ENCODE measurements at places on chromosomes 3 and 15. TPM values are rescaled to one million over a fixed set of nuclear protein-coding genes. Genes with fewer than 3 reads are reported as not detected.

Gene GOLGA8N
- total RNA-seq: 0.16 TPM

Gene WNT7A
- total RNA-seq: 0.16 TPM

Gene GASK1A
- not detected for total RNA-seq

Gene DLL4
- total RNA-seq: 0.21 TPM

Gene EIF1B
- 15.2 TPM for total RNA-seq

Gene CHRM5
- not detected for total RNA-seq

Gene SI
- not detected for total RNA-seq

Gene STAB1
- not detected for total RNA-seq

Gene EPHA3
- total RNA-seq: 25.6 TPM

Gene ZDHHC3
- total RNA-seq: 48.3 TPM

Gene VPS8
- 12.0 TPM for total RNA-seq

Gene SAXO2
- not detected for total RNA-seq

Gene PODXL2
- total RNA-seq: 22.0 TPM

All from A375 (cell line).